ENCODE measurements at places on chromosomes 1 and 21.
A peak's percentile ranks its signal among the peaks of the same experiment; 100 is the strongest.

DNA sequence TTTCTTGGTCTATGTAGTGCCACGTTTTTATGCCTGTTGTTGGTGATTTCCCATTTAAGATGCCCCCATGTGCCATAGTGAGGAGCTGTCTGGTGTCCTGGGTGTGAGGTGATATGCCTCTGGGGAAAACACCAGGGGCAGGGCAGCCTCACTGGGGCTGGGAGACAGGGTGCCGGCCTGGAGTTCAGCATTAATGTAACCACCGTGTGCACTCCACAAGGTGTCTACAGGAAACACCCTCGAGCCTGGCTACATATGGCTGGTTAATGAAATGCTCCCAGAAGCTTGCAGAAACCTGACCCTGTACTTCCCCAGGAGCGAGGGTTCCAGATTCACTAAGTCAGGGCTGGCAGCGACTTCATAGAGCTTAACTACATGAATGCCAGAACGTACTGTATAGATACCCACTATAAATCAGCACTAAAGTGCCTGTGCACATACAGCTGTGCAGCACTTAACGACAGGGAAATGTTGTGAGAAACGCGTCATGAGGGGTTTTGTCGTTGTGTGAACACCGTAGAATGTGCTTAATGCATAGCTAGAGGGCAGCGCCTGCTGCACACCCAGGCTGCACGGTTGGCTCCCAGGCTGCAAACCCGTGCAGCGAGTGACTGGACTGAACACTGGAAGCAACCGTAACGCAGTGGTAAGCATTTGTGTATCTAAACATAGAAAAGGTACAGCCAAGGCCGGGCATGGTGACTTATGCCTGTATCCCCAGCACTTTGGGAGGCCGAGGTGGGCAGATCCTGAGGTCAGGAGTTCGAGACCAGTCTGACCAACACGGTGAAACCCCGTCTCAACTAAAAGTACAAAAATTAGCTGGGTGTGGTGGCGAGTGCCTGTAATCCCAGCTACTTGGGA is 10.4 kb downstream of the TFF2 start:
- DNase-seq = no peak

GRCh38 chr21:33916200-33916567 is 580 bp upstream of the ATP5PO start:
- no peak for DNase-seq

DNA sequence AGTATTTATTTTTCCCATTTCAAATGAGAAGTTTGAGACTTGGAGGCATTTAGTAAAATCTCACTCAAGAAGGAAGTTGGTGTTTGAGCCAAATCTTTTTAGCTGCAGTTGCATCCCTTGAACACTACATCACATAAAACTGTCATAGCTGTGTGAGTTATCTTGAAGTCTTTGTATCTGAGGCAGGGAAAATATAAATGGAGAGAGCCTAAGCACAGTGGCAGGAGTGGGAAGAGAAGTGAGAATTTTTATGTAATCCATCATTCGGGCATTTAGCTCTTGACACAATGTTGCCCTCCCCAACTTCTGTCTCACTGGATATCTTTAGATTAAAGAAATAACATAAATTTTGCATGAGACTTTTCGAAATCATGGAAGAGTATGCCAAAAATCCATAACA is 235.4 kb upstream of the GREM2 start:
- DNase-seq = no peak

GRCh38 chr1:176517484-176517883 is 54.5 kb downstream of the PAPPA2 start:
- DNase-seq = no peak

DNA sequence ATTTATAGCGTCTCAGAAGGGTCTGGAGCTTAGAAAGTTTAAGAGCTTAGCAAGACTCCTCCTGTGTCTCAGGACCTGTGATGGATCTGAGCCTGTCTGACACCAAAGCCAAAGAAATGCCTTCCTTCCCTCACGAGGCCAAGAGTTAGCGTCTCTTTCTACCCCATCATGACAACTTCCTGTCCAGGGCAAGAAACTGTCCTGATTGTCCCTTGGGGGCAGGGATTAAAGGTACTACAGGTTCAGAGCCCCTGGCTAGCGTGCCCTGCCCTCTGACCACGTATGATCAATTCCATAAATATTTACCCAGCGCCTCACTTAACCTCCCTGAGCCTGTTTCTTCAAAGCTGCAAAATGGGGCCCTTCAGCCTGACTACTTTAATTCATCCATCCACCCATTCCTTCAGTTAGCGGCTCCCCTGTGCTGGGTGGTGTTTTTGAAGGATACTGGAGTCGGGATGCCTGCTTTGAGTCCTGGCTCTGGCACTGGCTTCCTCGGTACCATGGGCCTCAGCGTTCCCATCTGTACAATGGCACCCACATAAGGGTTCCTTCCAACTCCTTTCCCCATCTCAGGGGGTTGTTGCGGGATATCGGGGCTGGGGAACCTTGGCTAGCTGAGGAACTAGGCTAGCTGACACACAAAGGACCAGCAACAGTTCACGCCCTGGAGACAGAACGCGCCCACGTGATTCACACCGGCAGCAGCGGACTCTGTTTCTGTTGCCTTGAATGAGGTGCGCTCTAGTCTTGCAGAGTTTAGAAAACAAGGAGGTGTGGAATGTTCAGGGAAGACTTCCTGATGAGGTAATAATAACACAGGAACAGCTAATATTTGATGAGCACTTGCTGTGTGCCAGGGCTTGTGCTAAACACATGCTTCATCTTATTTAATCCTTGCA is 23.0 kb upstream of the EPHA2 start:
- DNase-seq = no peak

GRCh38 chr1:97895278-97895677 is 25.6 kb downstream of the DPYD start:
- no peak for DNase-seq

DNA sequence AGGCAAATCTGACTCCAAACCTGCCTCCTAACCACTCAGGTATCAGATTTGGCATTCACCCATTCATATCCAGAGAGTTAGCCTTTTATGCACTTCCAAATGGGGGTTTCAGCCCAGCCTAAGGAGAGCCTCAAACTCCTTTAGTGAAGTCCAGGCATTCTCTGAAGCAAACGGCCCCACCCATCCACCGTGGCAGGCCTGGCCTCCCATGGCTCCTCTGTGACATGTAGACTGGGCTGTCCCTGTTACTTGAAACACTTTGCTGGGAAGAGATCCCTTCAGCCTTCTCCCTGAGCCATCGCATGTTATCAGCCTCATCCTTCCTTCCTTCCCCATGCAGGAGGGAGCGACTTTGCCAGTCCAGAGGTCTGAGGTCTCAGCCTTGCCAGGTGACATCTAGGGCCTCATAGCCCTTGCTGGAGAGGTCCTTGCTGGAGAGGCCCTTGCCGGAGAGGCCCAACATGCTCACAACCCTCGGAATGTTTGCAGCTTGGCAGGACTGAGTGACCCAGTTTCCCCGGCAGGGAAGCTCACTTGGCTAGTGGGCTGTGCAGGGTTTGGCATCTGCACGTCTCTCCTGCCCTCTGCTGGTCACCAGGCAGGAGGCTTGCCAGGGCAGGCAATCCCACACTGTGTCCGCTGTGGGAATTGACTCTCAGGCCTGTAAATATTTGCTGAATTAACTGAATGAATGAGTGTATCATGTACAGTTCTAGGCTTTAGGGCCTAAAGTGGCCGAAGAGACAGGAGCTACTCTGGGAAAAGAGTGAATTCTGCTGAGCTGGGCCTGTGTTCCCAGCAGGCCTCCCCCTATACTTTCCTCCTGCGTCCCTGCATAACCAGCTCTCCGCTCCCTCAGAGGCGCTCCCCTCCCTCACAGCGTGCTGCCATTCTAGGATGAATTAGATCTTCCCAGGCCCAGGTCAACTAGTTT is 26.7 kb upstream of the RBM15 start:
- DNase-seq = peak; percentile 43

DNA sequence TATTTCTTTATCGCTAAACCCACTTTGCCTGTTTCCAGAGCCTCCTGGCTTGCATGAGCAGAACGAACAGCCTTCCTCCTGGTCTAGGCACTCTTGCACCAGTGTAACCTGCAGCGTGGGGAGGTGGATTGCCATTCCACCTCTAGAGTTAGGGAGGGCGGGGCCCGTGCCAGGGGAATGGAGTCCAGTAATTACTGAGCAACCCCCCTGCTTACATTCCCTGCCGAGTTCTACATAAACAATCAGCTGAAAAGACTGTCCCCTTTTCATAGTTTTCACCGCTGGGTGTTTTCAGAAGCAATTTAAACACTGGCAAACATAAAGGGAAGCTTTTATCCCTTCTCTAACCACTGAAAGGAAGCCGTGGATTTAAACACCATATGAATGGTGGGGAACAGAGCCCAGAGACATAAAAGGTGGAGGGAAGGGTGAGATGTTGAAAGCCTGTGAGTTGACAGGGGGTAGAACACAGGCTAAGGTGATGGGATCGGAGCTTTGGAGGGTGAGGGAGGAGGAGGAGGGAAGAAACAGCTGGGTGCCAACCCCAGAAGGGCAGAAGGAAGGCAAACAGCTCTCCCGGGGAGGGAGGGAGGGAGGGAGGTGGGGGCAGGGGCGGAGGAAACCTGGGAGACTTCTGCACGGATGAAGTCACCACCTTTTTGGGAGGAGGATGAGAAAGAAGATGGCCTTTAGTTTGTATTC is 68.0 kb upstream of the WDR26 start:
- DNase-seq = no peak

GRCh38 chr1:237367758-237368157 is 325.8 kb downstream of the RYR2 start:
- DNase-seq = no peak

- no peak for DNase-seq
Measured at GRCh38 chr1:77583483-77583882, 99.0 kb downstream of the ZZZ3 start.

DNA sequence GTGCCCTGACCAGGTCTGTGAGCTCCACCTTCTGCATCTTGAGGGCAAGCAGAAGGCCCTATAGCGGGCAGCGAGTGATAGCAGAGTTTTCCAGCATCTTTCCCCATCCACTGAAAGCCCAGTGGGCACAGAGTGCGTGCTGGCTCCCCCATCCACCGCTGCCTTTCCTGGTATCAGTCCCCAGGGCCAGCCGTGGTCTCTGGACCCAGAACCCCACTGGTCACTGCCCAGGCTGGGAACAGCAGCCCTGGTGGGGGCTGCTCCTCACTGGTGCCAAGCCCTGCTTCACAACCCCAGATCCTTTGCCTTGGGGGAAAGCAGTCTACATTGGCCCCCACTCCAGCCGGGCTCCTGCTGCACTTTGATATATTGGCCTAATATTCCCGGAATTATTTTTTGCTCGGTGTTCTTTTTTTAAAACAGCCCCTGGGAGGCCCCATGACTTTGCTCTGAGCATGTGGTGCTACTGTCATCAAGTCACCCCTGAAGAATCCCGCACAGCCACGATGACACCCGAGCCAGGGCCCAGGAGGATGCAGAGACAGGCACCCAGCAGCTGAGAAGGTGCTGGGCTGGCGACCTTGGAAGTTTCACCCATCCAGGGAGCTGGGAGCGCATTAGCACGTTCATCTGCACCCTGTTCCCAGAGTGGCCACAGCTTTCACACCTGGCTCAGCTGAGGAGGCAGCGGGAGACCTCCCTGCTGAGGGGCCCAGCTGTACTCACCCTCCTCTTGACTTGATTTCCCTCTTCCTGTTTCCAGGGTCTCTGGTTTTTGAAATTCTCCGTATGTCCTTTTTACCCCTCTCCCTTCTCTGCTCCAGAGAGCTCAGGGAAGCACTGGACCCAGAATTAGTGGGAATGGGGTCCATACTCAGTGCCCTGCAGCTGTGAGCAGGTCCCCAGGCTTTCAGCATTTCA is 56.9 kb downstream of the KLHDC7A start:
- no peak for DNase-seq

DNA sequence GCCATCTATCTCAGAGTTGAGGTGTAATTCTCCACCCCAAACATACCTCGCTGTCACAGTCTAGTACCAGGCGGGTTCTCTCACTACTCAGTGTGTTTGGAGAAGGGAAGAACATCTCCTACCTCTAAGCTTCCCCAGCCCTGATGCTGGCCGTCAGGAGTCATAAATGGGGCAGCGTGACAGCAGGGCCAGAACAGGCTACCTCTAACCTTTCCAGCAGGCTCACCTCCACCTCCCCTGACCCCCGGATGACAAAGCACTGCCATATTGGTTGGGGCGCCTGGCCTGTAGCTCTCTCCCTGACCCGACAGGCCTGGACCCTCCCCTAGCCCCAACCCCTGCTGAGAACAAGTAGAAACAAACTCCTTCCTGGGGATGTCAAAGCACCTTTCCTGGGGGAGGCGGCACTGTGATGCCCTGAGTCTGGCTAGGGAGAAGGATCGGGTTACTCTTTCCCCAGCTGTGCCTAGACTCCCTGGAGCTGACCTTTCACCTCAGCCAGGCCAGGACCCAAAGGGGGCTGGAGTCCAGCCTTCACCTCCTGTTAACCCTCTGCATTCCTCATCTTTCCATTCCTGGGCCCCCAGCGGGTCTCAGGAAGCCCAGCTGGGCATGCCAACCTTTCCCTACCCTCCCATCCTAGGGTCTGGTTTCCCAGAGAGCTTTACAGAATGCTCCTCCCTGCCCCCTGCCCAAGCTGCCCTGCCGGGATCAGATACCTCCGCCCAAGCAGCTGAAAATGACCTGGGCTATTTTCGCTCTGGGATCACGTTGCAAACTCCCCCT is 34.2 kb downstream of the AHDC1 start:
- DNase-seq = no peak

- no peak for DNase-seq
Measured at GRCh38 chr1:205777994-205778393, 2.7 kb upstream of the RAB29 start.

GRCh38 chr1:83692524-83693381 is 306.2 kb downstream of the TTLL7 start:
- no peak for DNase-seq

DNA sequence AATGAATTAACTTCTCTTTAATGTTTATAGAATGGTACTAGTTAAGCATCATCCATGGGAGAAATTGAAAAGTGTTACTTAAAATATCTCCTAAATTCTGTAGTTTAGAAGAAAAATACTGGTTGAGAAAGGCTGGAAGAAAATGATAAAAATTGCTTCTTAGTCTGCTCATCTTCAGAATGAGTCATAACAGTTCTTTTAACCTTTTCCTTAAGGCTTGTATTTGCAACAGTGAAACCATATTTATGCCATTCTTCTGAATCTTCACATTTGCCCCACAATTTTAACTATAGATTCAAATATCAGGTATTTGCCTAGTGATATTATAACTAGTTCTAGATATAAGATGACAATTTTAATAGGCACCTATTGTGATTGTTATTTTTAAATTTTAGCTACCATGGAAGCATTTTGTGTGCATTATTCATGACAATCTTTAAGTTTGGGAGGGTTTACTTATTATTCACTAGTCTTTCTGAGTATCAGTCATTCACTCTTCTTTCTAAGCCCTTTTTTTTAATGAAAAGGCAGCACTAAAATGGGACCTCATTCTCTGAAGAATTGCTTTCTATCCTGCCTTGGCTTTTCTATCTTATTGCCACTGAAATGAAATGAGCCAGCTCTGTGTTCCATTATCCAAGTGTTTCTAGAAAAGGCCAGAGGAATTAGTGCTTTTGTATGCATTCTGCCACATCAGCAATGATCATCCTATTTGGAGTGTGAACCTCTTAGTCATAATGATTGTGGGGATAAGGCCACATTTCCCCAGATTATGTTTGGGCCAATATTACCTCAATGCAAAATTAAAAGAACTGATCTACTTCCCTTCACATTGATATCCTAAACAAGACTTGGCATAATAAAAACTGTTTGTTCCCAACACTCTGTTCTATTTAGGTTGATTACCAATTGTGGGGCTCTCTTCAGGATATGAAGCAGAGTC is 58.4 kb downstream of the SAMSN1 start:
- no peak for DNase-seq

- no peak for DNase-seq
Measured at GRCh38 chr1:22841860-22842281, 130.8 kb downstream of the LACTBL1 start.

All from effector memory CD4-positive, alpha-beta T cell (primary cell).